ENCODE measurements at places on chromosomes 7 and 10. TPM values are rescaled to one million over a fixed set of nuclear protein-coding genes. Genes with fewer than 3 reads are reported as not detected.

Gene IL6
- not detected for total RNA-seq

DNA sequence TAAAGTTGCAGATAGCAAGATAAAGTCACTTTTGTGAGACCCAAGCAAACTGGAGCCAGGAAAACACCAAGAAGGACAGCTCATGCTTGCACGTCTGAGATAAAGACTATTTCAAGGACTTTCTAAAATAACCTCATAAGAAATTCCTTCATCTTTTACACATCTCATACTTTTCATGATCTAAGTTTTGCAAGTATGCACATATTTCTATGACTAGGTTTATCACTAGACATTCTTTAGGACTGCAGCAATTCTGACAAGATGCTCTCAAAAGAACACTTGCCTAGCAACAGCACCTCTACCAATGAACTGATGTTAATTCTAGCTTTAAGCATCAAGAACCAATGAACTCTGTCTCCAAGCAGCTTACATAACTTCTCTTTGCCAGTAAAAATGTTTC, 457.6 kb downstream of the SEMA3D start:
- no peaks in the 10 kb centered on the region for H3K4me1 ChIP-seq
- DNase-seq = no peak
- H3K4me3 ChIP-seq = no peak overlapping the region
- no peaks in the 10 kb centered on the region for H3K36me3 ChIP-seq
- H3K27me3 ChIP-seq = no peaks in the 10 kb centered on the region

Gene LRRC4
- not detected for total RNA-seq

Gene TMEM236
- 0.17 TPM for total RNA-seq

- no peak for DNase-seq
- no peak overlapping the region for H3K4me3 ChIP-seq
- no peak overlapping the region for H3K27ac ChIP-seq
- H3K4me1 ChIP-seq = no peaks in the 10 kb centered on the region
- no peaks in the 10 kb centered on the region for H3K36me3 ChIP-seq
- H3K27me3 ChIP-seq = no peaks in the 10 kb centered on the region
Measured at GRCh38 chr10:117519286-117519685, 23.3 kb upstream of the EMX2 start.

DNA sequence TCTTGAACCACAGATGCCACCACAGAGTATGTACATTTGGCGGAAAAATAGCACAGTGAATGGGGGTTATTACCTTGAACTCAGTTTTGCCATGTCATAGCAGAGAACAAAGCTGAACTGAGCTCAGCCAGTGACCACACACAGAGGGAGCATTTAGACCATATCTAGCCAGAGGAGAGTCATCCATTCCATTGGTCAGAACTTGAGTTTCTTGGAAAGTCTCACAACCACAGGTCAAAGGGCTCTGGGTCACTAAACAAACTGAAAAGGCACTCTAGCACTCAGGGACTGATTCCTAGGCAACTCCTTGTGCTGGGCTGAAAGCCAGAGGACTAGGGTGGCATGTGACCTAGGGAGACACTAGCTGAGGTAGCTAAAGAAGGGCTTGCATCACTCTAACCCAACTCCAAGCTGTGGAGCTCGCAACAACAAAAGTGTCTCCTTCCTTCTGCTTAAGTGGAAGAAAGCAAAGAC, 239.7 kb upstream of the SEMA3D start:
- no peaks in the 10 kb centered on the region for H3K4me1 ChIP-seq
- no peak overlapping the region for H3K4me3 ChIP-seq
- H3K27me3 ChIP-seq = no peaks in the 10 kb centered on the region
- H3K36me3 ChIP-seq = no peaks in the 10 kb centered on the region

Gene MMD2
- not detected for total RNA-seq

Gene OR6B1
- total RNA-seq = not detected

Gene CAMK2B
- not detected for total RNA-seq

Gene CCT6A
- 72.9 TPM for total RNA-seq

- peaks cover 13% of the 10 kb centered on the region for H3K4me1 ChIP-seq
- H3K27ac ChIP-seq = no peak overlapping the region
- peak; percentile 4 for DNase-seq
Measured at GRCh38 chr10:122981066-122981464, 864 bp downstream of the PSTK start.

- H3K4me1 ChIP-seq = no peaks in the 10 kb centered on the region
- H3K27ac ChIP-seq = no peak overlapping the region
- no peaks in the 10 kb centered on the region for H3K36me3 ChIP-seq
- DNase-seq = no peak
Measured at GRCh38 chr10:121552746-121553145, 45.5 kb downstream of the FGFR2 start.

GRCh38 chr7:129835569-129835968, 117.2 kb downstream of the UBE2H start:
- no peaks in the 10 kb centered on the region for H3K27me3 ChIP-seq
- no peak overlapping the region for H3K4me3 ChIP-seq
- peaks cover 1% of the 10 kb centered on the region for H3K4me1 ChIP-seq
- no peak for DNase-seq
- H3K27ac ChIP-seq = no peak overlapping the region

- H3K4me3 ChIP-seq = no peak overlapping the region
- no peak overlapping the region for H3K27ac ChIP-seq
- H3K36me3 ChIP-seq = no peaks in the 10 kb centered on the region
- no peaks in the 10 kb centered on the region for H3K4me1 ChIP-seq
- no peak for DNase-seq
Measured at GRCh38 chr10:12849319-12850181, 152.0 kb downstream of the CCDC3 start.

GRCh38 chr7:143015084-143015483, 11.8 kb downstream of the OR9A2 start:
- no peaks in the 10 kb centered on the region for H3K4me1 ChIP-seq
- no peak overlapping the region for H3K27ac ChIP-seq
- H3K36me3 ChIP-seq = no peaks in the 10 kb centered on the region
- no peak overlapping the region for H3K4me3 ChIP-seq

DNA sequence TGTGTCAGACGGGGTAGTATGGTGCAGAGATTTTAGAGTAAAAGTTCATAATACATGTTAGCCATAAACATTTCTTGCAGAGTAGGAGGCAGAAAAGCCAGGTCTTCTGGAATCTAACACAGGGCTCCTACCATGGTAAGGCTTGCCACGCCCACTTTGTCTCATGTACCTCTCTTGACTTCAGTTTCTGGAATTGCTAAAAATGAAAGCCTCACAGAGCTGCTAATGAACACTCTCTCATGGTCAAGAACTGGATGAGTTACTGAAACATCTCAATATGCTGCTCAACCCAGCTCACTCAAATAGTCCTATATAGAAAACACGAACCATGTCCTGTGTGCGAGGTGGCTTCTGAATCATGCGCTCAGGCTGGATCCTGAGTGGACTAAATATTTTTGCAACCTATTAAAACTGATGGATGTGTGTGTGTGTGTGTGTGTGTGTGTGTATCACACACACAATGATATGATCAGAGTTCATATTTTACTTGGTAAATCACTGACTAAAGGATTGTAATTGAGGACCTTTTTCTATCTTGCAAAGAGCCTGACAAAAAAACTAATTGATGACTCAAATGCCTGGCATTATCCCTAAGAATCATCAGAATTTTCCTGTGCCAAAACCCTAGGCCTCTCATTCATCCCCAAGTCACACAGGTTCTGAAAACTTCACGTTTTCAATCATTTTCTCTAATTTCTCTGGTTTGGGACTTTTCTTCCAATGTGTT, 1306.6 kb downstream of the XPNPEP1 start:
- H3K4me1 ChIP-seq = no peaks in the 10 kb centered on the region
- no peak overlapping the region for H3K4me3 ChIP-seq
- H3K36me3 ChIP-seq = no peaks in the 10 kb centered on the region
- no peak overlapping the region for H3K27ac ChIP-seq
- DNase-seq = no peak
- H3K27me3 ChIP-seq = no peaks in the 10 kb centered on the region

DNA sequence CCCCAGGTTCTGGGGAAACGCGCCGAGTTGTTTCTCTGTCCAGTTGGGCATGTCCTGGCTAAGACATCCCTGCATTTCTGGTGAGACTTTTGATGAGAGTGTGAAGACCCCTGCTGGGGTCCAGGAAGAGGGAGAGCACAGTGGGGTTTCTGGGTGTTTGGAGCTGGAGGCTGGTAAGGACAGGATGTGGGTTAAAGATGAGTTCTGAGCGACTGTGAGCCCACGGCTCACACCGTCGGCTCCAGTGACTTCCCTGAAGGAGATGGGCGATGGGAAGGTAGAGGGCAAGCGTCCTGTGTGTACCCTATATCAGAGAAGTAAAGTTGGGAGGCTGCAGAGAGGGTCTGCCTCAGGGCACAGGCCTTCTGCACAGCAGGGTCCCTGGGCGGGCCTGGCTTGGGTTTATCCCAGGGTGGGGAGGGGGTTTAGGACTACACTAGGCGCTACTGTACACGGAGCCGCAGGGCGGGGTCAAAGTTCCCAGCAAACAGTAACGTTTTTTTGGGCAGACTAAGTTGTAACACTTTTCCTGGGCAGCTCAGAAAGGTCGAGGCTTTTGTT, 3.6 kb downstream of the EMX2 start:
- DNase-seq = no peak
- no peaks in the 10 kb centered on the region for H3K36me3 ChIP-seq
- no peak overlapping the region for H3K27ac ChIP-seq
- H3K4me3 ChIP-seq = no peak overlapping the region
- peaks cover 26% of the 10 kb centered on the region for H3K4me1 ChIP-seq
- peaks cover 48% of the 10 kb centered on the region for H3K27me3 ChIP-seq

DNA sequence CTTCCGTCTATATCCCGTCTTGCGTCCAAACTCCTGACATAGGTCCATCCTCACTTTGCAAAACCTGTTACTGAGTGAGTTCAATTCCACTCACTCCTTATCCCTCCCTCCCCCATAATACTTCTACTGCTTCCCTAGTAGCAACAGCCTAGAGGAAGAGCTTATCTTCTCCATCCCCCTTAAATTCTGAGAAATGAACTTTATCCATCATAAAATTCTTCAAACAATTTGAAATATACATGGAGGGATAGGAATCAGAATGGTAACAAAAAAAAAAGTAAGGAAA, 27.6 kb downstream of the SEMA3C start:
- DNase-seq = no peak
- no peaks in the 10 kb centered on the region for H3K36me3 ChIP-seq
- H3K27ac ChIP-seq = no peak overlapping the region
- no peaks in the 10 kb centered on the region for H3K27me3 ChIP-seq

GRCh38 chr7:110766864-110767263, 324.1 kb upstream of the LRRN3 start:
- no peak overlapping the region for H3K27ac ChIP-seq
- no peak overlapping the region for H3K4me3 ChIP-seq
- no peaks in the 10 kb centered on the region for H3K4me1 ChIP-seq

DNA sequence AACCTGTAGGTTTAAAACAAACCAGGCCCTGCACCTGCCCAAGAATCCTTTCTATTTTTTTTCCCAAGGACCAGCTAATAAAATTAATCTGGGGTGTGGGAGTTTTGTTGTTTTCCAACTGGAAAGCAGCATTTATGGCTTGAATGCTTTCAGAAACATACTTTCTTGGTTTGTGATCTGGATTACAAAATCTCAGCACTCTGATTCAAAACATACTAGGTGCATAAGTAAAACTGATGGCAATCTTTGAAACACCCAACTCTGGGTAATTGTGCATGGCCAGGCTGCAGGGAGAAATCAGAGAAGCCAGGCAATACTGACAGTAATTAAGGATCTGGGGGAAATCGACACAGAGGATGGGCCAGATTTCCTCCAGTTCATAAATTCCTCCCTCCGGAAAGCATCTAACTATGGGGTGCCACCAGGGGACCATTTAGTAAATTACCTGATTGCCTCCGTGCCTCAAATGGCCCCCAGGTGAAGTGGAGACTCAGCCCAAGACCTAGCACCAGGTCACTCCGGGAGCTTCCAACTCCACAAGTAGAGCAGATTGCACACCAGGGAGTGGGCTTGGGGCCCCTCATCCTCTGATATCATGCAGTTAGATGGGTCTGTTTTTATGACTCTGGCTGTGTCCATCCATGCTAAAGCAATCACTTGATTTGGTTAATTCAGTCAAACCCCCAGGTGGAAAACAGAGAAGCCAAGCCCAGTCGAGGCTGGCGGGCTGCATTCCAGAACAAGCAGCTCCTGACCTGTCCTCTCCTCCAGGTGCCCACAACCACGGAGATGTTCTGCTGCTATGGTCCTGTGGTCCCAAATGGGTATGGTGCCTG, 15.2 kb upstream of the C10orf53 start:
- DNase-seq = no peak
- no peaks in the 10 kb centered on the region for H3K36me3 ChIP-seq
- H3K4me3 ChIP-seq = no peak overlapping the region
- no peaks in the 10 kb centered on the region for H3K27me3 ChIP-seq

GRCh38 chr10:12056748-12057147, 12.0 kb upstream of the DHTKD1 start:
- no peak for DNase-seq
- no peaks in the 10 kb centered on the region for H3K27me3 ChIP-seq
- no peak overlapping the region for H3K4me3 ChIP-seq
- H3K4me1 ChIP-seq = no peaks in the 10 kb centered on the region

Gene FGF8
- not detected for total RNA-seq

Gene EFCAB10
- 0.47 TPM for total RNA-seq

DNA sequence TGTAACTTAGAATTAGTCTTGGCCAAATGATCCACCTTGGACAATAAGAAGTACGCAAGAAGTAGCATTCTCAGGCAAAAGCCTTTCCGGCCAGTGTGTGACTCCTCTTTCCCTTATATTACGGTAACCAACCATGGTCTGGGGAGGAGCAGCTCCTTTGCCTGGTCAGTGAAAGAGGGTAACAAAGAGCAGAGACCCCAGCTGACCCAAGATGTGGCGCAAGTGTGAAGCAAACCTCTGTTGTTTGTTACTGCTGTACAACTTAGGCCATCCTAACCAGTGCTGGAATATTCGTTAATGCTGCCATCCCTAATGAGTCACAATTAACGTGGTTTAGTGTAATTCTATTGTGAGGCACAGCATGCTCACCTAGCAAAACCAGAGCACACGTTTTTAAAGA, 44.0 kb downstream of the HIPK2 start:
- no peak overlapping the region for H3K4me3 ChIP-seq
- DNase-seq = no peak
- no peaks in the 10 kb centered on the region for H3K27me3 ChIP-seq

Gene PGAM2
- total RNA-seq = 1.1 TPM

Gene HOXA4
- 0.19 TPM for total RNA-seq

- DNase-seq = no peak
- H3K27ac ChIP-seq = no peak overlapping the region
- no peaks in the 10 kb centered on the region for H3K4me1 ChIP-seq
- no peak overlapping the region for H3K4me3 ChIP-seq
- H3K36me3 ChIP-seq = no peaks in the 10 kb centered on the region
Measured at GRCh38 chr7:107068156-107068555, 23.7 kb downstream of the PRKAR2B start.
